ENCODE measurements at places on chromosomes 1 and 21.

GRCh38 chr1:199041173-199041914, 402.5 kb downstream of the PTPRC start:
- no peak for DNase-seq

DNA sequence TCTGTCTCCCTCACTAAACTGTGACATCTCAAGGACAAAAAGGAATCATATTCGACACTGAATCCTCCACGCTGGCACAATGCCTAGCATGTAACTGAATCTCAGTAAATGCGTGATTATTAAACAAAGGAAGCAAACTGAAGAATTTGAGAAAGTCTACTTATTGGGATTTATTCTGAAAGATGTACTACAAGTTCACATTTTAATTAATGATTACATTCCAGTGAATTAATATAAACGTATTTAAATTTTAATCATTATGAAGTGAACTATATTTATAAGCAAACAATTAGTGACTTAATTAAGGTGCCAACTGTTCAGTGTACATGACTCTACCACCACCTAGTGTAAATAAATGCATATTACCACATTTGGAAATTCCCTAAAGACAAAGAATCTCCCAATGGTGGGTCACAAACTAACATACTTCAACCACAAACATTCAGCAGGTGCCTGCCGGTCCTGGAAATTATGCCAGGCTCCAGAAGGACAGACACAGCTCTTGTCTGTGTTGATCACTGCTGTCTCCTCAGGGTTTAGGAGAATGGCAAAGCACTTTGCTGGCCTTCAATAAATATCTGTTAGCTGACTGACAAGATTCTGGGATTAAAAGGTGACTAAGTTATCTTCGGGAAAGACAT, 56.3 kb downstream of the SMYD3 start:
- DNase-seq, result peak; percentile 19

- DNase-seq, result no peak
These were observed 1.9 kb downstream of the VANGL1 start for GRCh38 chr1:115643666-115644065.

DNA sequence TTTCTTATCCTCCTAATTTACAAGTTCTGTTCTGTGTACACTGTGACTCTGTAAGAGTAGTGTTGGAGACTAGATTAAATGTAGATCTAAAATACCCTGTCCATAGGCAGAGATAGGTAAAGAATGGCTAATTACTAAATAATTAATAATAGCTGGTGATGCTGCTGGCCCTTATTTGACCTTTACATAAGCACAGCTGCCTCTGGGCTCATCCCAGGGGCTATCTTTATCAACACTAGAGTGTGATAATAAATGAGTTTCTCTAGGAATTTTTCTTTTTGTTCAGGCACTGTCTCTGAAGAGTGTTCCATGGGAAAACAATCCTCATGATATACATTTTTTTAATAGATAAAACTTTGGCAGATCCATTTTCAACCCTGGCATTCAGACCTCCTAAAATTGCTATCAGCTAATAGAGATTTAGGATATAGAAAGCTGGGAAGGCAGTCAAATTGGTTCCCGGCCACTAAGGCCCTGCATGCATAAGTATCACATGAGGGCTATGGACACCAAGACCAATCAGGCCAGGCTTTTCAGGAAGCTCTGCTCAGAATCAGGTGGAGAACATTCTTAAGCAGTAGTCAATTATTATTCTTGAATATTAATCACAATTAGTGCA, 107.2 kb downstream of the ROR1 start:
- no peak for DNase-seq

- no peak for DNase-seq
These were observed 945 bp downstream of the SRSF4 start for GRCh38 chr1:29180497-29181412.

Data from fibroblast of skin of abdomen (primary cell).